Esophagus muscularis mucosa (tissue), 4 donors: ENCODE measurements at places on chromosomes 4 and X.

- no peak for DNase-seq
Observed at GRCh38 chr4:38223782-38224236, 263.6 kb downstream of the PTTG2 start.

DNA sequence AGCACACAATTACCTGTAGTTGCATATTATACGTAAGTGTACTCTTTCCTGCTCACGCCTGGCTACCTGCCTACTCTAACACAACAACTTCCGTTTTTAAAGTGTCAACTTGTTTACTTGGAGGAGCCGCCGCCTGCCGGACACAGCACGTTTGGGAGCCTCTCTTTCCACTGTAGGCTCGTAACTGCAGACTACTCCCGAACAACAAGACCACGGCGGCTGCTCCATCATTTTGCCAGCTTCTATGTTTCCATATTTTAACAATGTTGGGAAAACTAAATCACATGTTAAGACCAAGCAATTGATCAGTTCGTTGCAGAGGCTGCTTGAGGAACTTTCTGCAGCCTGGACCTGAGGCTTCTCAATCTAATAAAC lies 841 bp downstream of the MTNR1A start:
- no peak for DNase-seq

- DNase-seq: no peak
Observed at GRCh38 chr4:154456240-154456639, 35.4 kb downstream of the DCHS2 start.

DNA sequence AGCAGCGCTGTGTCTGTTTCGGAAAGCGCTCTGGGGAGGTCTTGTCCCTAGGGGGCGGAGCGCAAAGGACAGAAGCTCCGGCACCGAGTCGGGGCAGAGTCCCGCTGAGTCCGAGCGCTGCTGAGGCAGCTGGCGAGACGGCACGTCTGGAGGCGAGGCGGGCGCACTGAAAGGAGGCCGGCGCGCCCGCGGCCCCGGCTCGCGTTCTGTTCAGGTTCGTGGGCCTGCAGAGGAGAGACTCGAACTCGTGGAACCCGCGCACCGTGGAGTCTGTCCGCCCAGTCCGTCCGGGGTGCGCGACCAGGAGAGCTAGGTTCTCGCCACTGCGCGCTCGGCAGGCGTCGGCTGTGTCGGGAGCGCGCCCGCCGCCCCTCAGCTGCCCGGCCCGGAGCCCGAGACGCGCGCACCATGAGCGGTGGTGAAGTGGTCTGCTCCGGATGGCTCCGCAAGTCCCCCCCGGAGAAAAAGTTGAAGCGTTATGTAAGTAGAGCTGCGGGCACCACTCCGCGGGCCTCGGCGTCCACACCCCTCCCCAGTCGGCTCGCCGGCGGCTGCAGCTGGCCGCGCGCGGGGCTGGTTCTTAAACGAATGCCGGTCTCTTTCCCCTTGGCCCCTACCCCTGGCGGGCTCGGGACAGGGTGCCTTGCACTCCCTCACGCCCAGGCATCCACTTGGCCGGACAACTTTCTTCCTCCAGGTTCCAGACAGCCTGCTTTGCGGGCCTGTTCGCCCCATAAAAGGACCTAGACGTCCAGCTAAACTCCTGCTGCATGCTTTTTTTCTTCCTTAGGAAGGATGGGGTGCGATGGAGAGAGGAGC lies at the start of gene GAB1:
Gene GAB1 (plus strand): TSS at position 96 of the 819 bp plus-strand sequence. CDS start 313 bp downstream, at position 409.
- peak; percentile 94 for DNase-seq

DNA sequence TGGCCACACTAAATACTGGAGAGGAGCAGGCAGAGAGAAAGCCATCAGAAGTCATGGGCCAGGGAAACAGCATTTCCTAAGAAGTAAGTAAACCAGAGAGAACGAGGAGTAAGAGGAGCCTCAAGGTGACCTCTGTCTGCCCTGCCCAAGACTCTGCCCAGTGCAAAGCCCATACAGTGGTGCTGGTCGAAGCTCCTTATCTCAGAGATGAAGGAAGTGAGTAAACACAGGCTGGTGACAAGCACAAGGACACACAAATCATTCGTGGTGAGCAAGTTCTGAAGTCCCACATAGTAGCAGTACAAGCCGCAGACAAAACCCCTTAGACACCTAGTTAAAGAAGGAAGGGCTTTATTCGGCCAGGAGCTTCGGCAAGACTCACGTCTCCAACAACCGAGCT lies 62.7 kb downstream of the DCTD start:
- DNase-seq: no peak

GRCh38 chr4:15562114-15562513 lies 92.4 kb downstream of the CC2D2A start:
- DNase-seq: no peak

GRCh38 chrX:38692961-38693360 lies 108.3 kb upstream of the MID1IP1 start:
- DNase-seq: no peak

- peak; percentile 92 for DNase-seq
Observed at GRCh38 chrX:3815896-3816664, 102.6 kb upstream of the PRKX start.

- no peak for DNase-seq
Observed at GRCh38 chr4:101277671-101278070, 69.7 kb downstream of the PPP3CA start.

DNA sequence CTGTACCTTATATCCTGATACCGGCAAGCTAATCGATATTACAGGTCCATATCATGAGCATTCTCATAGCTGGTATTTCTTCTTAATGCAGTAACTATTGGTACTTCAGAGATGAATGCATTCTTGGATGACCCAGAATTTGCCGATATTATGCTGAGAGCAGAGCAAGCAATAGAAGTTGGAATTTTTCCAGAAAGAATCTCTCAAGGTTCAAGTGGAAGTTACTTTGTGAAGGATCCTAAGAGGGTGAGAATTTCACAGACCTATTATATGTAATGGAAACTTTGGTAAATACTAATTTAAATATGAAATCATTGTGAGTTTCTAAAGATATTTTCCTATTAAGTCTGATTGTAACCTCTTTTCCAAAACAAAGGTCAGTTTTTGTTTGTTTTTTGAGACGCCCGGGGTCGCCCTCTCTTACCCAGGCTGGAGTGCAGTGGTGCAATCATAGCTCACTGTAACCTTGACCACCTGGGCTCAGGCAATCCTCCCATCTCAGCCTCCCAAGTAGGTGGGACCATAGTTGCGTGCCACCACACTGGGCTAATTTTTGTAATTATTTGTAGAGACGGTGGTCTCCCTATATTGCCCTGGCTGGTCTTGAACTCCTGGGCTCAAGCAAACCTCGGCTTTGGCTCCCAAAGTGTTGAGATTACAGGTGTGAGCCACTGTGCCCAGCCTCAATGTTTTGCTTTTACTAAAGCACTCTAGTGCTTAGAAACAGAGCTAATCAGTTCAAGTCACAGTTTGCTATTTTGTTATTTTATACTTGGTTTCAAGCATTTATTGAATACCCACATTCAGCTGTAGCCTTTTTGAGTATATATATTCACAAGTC lies 18.6 kb downstream of the PI4K2B start:
- DNase-seq: no peak

- peak; percentile 93 for DNase-seq
Observed at GRCh38 chr4:174522183-174523024, at the start of gene HPGD. HPGD (minus strand) TSS chr4:174522488; CDS start chr4:174522451, 37 bp downstream.

GRCh38 chr4:77790146-77790545 lies 29.0 kb downstream of the CNOT6L start:
- DNase-seq: no peak

DNA sequence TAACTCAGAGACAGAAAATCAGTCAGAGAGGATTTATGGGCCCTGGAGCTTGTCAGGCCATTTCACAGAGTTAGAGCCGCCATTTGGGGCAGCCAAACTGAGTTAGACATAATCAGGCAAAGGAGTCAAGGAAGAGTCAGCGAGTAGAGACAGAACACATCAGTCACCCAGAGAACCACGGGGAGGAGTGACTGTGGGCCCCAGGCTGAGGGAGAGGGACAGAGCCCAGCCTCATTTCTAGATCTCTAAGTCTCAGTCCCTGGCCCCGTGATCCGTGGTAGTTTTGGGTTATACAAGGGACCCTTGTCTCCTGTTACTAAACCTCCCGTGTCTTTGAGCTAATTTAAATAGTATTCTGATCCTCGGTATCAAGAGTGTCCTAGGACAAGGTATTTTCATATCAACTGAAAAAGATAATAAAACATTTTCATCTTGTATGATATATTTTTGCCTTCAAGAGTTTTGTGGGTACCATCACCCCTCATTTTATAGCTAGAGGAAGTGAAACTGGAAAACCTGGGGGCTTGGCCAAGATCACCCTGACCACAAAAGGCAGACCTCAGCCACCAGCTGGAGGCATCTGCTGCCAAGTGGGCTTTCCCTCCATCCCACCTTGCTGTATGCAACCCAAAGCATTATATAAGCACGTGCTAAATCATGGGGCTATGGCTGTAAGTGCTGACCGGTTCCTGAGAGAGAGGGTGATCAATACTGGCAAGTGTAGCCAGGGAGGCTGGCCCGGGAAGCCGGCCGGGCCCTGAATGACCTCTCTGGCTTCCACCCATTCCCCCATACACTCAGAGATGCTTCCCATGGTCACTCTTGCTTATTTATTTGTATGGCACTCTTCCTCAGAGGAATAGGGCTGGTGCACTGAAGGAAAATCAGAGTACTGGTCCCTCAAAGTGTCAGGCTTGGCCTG lies 204.1 kb downstream of the BCOR start:
- DNase-seq: no peak

DNA sequence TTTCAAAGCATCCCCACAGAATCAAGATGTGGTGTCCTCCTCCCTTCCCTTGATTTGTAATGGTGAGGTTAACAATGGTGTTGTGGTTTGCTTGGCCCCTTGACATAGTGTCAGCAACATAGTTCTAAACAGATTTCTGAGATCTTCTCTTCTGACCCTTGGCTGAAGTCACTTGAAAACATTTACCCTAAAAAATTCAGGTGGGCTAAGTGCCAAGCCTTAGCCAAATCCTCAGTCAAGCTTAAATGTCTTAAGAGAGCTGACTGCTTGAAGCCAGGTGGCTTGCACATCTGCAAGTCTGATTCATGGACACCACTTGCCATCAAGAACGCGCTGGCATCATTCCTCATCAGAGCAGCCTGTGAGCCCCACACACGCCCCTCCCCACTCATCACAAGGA lies 173.2 kb downstream of the MGST2 start:
- DNase-seq: no peak

DNA sequence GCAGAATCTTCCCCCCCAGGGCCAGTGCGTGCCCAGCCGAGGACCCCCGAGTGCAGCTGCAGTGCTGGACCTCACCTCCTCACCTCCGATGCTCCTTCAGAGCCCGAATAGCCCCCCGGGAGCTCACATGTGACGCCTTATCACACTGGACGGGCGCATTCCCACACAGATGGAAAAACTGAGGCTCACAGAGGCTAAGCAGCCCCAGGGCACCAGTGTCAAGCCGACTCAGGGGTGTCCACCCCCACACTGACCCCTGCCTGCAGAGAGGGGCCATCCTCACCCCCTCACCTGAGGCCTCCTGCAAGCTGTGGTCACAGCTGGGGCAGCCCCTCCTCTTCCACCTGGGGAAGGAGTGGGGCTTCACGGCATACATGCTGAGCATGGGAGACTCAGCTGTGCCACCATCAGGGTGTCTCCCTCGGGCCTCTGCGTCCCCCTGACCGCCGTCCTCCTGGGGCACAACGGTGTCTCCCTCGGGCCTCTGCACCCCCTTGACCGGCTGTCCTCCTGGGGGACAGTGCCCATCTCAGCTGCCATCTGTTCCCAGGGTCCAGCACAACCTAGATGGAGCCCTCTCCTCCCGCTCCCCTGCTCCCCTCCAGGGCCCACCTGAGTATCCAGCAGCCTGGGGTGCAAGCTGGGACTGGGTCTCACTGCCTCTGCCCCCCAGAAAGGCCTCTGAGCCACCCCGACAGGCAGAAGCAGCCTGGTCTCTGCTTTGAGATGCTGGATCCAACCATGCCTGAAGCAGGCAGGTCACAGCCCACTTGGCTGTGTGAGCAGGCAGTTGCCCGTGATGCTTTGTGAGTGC lies 85.3 kb upstream of the NKX1-1 start:
- DNase-seq: no peak

- DNase-seq: no peak
Observed at GRCh38 chr4:38503689-38504395, 160.2 kb upstream of the KLF3 start.

GRCh38 chr4:109945056-109945455 lies 32.4 kb downstream of the EGF start:
- no peak for DNase-seq

GRCh38 chrX:111151764-111152163 lies 55.8 kb downstream of the PAK3 start:
- no peak for DNase-seq

DNA sequence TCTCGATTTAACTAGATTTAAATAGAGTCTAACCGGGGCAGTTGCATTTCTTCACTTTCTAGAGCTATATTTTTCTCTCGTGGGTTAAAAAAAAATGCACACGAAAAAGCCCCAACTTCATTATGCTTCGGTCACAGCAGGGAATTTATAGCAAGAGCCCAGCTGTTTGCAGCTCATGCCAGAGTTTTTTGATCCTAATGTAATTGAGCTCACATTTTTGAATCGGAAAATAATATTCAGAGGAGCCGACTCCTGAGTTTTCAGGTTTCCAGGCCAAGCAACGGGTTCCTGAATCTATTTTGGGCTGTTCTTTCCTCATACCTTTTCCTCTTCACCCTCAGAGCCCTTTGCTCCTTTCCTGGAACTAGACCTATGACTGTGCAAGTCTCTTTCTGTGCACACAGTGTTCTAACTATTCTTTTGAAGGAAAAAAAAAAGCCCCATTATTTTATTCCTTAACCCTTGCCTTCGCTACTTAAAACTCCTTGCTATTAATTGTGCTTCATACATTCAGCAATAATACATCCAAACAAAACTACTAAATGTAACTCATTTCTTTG lies 27.5 kb upstream of the ESX1 start:
- no peak for DNase-seq

DNA sequence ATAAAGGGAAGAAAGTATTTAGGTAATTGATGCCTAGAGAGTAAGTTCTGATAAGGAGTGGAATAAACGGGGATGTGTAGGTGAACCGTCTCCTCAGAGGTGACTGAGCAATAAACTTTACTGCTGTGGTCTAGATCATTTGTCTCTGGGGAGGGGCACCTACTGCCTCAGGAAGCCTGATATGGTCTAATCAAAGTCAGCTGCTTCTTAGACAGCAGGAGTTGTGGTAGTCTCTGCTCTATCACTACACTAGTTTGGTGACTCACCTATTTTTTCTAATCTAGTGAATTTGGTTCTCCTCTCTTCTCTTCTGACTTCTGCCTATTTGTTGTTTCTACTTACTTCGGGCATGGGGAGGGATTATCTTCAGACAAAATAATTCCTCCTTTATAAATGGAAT lies 95.1 kb upstream of the STIM2 start:
- DNase-seq: no peak

DNA sequence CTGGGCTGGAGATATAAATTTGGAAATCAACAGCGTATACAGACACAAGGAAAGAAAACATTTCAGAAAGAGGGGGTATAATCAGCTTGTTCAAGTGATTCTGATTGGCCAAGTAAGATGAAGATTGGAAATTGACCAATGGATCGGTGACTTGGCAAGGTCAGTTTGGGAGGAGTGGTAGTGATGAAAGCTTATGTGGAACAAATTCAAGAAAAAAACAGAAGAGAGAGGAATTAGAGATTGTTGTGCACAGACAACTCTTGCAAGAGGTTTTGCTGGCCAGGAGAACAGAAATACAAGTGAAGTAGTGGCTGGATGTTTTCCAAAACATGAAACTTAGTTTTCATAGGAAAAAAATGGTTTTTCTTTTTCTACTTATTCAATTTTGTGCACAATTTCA lies 16.3 kb downstream of the CD38 start:
- peak; percentile 37 for DNase-seq

GRCh38 chr4:78227411-78228057 lies 170.4 kb downstream of the FRAS1 start:
- DNase-seq: no peak
